ENCODE measurements at places on chromosomes 3 and 15.

DNA sequence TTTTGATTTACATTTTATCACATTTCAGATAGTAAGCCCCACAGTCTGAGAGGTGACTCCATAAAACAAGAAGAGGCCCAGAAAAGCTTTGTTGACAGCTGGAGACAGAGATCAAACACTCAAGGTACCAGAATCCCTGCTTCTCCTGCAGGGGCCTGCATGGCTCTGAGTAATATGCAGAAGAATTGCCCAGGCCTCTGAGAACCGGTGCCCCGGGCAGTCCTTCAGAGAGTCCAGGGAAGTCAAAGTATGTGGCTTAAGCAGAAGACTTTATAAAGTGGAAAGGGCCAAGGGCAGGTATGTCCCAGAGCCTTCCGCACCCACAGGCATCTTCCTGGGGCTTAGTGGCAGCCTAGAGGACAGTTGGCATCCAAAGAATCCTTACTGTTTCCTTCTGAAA, 12.8 kb downstream of the ATRIP start:
- no peaks in the 10 kb centered on the region for H3K27me3 ChIP-seq
- DNase-seq, result no peak
- H3K4me1 ChIP-seq, result no peaks in the 10 kb centered on the region
- H3K27ac ChIP-seq, result no peak overlapping the region

DNA sequence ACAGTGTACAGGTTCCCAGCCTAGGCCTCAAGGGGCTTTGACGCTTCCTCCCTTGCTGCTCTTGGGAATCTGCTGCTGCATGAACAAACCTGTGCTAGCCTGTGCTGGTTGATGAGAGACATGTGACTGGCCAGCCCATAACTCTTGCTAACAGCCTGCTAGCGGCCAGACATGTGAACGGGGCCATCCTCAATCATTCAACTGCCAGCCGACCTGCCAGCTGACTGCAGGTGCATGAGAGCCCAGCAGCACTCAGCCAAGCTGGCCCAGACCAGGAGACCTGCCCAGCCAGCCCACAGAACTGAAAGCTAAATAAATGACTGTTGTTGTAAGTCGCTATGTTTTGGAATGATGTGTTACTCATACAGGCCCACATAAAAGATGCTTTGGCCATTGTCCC, 82.4 kb upstream of the DLG1 start:
- H3K4me3 ChIP-seq, result no peak overlapping the region
- H3K4me1 ChIP-seq, result peaks cover 12% of the 10 kb centered on the region
- H3K27ac ChIP-seq, result peak overlapping the region; percentile 0
- peaks cover 3% of the 10 kb centered on the region for H3K27me3 ChIP-seq
- peak; percentile 80 for DNase-seq

DNA sequence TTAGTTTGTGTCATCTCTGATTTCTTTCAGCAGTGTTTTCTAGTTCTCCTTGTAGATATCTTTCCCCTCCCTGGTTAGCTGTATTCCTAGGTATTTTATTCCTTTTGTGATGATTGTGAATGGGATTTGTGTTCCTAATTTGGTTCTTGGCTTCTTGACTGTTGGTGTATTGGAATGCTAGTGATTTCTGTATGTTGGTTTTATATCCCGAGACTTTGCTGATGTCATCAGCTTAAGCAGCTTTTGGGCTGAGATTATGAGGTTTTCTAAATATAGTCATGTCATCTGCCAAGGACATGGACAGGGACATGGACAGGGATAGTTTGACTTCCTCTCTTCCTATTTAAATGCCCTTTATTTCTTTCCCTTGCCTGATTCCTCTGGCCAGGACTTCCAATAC, 35.8 kb downstream of the MYO9A start:
- H3K36me3 ChIP-seq, result no peaks in the 10 kb centered on the region
- no peaks in the 10 kb centered on the region for H3K4me1 ChIP-seq
- H3K4me3 ChIP-seq, result no peak overlapping the region
- no peaks in the 10 kb centered on the region for H3K27me3 ChIP-seq

- peaks cover 9% of the 10 kb centered on the region for H3K4me1 ChIP-seq
- peak; percentile 55 for DNase-seq
- H3K4me3 ChIP-seq, result no peak overlapping the region
- no peaks in the 10 kb centered on the region for H3K36me3 ChIP-seq
- H3K27ac ChIP-seq, result no peak overlapping the region
- H3K27me3 ChIP-seq, result no peaks in the 10 kb centered on the region
Measured at GRCh38 chr3:183324083-183324482, 71.0 kb downstream of the B3GNT5 start.

DNA sequence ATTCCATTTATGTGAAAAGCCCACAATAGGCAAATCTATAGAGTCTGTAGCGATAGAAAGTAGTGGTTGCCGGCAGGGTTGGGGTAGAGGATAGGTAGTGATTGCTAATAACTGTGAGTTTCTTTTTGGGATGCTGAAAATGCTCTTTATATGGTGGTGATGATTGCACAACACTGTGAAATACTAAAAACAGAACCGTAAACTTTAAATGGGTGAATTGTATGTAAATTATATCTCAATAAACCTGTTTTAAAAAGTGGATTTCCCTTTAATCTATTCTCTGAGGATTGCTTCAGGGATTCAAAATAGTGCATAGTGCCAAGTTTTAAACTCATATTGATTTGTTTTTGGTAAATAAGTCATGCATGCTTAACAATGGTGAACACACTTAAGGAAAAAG, 140.2 kb downstream of the LPP start:
- peaks cover 67% of the 10 kb centered on the region for H3K4me1 ChIP-seq
- H3K27ac ChIP-seq, result peak overlapping the region; percentile 95
- DNase-seq, result no peak

GRCh38 chr3:156298938-156299337, 178.6 kb downstream of the KCNAB1 start:
- H3K27ac ChIP-seq, result no peak overlapping the region
- H3K27me3 ChIP-seq, result no peaks in the 10 kb centered on the region
- no peaks in the 10 kb centered on the region for H3K4me1 ChIP-seq

DNA sequence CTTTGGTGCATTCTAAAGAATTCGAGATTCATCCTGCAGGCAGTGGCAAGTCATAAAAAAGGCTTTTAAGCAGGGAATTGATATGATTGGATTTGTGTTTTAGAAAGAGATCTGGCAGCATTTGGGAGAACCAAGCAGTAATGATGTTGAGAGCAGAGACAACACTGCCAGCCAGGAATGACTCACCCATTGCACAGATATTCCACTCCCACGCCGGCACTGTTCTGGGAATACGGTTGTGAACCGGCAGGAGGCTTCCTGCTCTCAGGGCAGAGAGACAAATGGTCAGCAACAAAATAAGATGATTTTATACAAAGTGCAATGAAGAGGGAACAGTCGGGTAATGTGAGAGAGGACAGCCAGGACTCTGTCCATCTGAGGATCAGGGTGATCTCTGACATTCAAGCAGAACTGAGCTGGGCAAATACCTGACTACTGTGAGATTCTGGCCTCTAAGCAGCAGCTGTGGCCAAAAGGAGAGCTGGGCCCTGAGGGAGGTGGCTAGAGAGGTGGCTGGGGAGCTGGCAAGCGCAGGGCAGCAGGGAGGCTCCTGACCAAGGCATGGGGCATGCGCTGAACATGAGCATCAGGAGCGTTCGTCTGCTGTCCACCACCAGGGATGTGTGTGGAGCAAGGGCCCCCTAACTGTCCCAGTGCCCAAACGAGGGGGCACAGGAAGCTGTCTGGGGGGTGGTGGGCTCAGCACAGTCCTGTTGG, 56.1 kb upstream of the PLXNA1 start:
- H3K27ac ChIP-seq, result peak overlapping the region; percentile 44
- peak; percentile 89 for DNase-seq
- H3K27me3 ChIP-seq, result no peaks in the 10 kb centered on the region
- no peak overlapping the region for H3K4me3 ChIP-seq
- no peaks in the 10 kb centered on the region for H3K36me3 ChIP-seq

DNA sequence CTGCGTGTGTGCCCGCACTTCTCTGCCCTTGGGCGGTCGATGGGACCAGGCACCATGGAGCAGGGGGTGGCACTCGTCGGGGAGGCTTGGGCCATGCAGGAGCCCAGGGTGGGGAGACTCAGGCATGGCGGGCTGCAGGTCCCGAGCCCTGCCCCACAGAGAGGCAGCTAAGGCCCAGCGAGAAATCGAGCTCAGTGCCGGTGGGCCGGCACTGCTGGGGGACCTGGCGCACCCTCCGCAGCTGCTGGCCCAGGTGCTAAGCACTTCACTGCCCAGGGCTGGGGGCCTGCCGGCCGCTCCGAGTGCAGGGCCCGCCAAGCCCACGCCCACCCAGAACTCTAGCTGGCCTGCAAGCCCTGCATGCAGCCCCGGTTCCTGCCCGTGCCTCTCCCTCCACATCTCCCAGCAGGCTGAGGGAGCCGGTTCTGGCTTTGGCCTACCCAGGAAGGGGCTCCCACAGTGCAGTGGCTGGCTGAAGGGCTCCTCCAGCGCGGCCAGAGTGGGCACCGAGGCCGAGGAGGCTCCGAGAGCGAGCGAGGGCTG, 553 bp upstream of the RTP4 start:
- H3K4me3 ChIP-seq, result no peak overlapping the region
- H3K4me1 ChIP-seq, result no peaks in the 10 kb centered on the region
- no peak for DNase-seq
- no peaks in the 10 kb centered on the region for H3K36me3 ChIP-seq

GRCh38 chr3:32245200-32245599, 6.7 kb downstream of the CMTM8 start:
- no peak overlapping the region for H3K4me3 ChIP-seq
- H3K4me1 ChIP-seq, result no peaks in the 10 kb centered on the region
- no peak overlapping the region for H3K27ac ChIP-seq
- no peaks in the 10 kb centered on the region for H3K27me3 ChIP-seq
- no peak for DNase-seq
- no peaks in the 10 kb centered on the region for H3K36me3 ChIP-seq

DNA sequence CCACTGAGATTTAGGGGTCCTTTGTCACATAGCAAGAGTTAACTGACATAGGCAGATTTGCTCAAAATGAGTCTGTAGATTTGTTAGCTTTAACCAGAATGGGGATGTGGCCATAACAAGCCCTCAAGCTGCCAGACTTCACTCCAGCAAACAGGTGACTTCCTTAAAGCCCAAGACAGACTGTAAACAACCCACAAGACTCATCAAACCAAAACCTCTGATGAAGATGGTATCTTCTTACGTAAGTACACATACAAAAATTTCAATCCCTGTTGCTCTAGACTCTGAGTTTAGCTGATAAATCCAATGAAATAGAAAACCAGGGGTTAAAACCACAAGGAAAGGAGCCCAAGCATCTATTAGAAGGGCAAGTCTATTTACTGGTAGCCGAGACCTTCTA, 18.2 kb upstream of the ZBTB20 start:
- no peak overlapping the region for H3K27ac ChIP-seq
- no peak overlapping the region for H3K4me3 ChIP-seq
- no peaks in the 10 kb centered on the region for H3K36me3 ChIP-seq
- H3K4me1 ChIP-seq, result no peaks in the 10 kb centered on the region
- no peak for DNase-seq

DNA sequence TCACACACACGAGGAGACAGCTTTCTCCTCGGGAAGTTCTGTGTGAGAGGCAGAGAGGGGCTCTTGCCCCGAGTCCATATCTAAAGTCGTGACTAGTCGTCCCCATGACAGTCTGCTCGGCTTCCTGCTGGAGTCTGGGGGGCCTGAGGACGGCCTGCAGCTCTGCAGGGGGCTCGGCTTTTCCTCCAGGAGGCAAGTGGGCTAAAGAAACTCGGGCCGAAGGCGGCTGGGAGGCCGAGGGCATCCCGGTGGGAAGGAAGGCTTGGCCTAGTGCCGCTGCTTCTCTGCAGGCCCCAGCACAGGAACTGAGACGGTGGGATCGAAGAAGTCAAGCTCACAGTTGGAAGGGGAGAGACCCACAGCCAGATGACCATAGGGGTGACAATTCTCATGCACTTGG, 25.4 kb upstream of the PIGZ start:
- H3K27me3 ChIP-seq, result no peaks in the 10 kb centered on the region
- no peak overlapping the region for H3K4me3 ChIP-seq
- no peaks in the 10 kb centered on the region for H3K36me3 ChIP-seq
- DNase-seq, result no peak
- H3K4me1 ChIP-seq, result no peaks in the 10 kb centered on the region
- no peak overlapping the region for H3K27ac ChIP-seq

GRCh38 chr3:114700637-114701234, 406.9 kb downstream of the TIGIT start:
- no peaks in the 10 kb centered on the region for H3K27me3 ChIP-seq
- no peak overlapping the region for H3K27ac ChIP-seq
- H3K4me3 ChIP-seq, result no peak overlapping the region
- no peaks in the 10 kb centered on the region for H3K36me3 ChIP-seq
- no peaks in the 10 kb centered on the region for H3K4me1 ChIP-seq
- no peak for DNase-seq

- peaks cover 62% of the 10 kb centered on the region for H3K27me3 ChIP-seq
- no peaks in the 10 kb centered on the region for H3K4me1 ChIP-seq
- H3K4me3 ChIP-seq, result no peak overlapping the region
- H3K27ac ChIP-seq, result no peak overlapping the region
Measured at GRCh38 chr15:73367624-73368300, 996 bp downstream of the HCN4 start.

GRCh38 chr15:80727196-80727595, 32.1 kb downstream of the ABHD17C start:
- H3K27me3 ChIP-seq, result no peaks in the 10 kb centered on the region
- DNase-seq, result peak; percentile 85
- H3K36me3 ChIP-seq, result peaks cover 4% of the 10 kb centered on the region
- H3K27ac ChIP-seq, result no peak overlapping the region
- H3K4me1 ChIP-seq, result no peaks in the 10 kb centered on the region

- H3K36me3 ChIP-seq, result no peaks in the 10 kb centered on the region
- H3K27me3 ChIP-seq, result no peaks in the 10 kb centered on the region
- no peak overlapping the region for H3K4me3 ChIP-seq
- H3K4me1 ChIP-seq, result no peaks in the 10 kb centered on the region
- no peak overlapping the region for H3K27ac ChIP-seq
- peak; percentile 63 for DNase-seq
Measured at GRCh38 chr15:69357773-69358771, 56.1 kb upstream of the KIF23 start.

GRCh38 chr3:84236261-84236660, 722.5 kb upstream of the CADM2 start:
- no peaks in the 10 kb centered on the region for H3K36me3 ChIP-seq
- no peak overlapping the region for H3K4me3 ChIP-seq
- no peaks in the 10 kb centered on the region for H3K27me3 ChIP-seq
- DNase-seq, result no peak

DNA sequence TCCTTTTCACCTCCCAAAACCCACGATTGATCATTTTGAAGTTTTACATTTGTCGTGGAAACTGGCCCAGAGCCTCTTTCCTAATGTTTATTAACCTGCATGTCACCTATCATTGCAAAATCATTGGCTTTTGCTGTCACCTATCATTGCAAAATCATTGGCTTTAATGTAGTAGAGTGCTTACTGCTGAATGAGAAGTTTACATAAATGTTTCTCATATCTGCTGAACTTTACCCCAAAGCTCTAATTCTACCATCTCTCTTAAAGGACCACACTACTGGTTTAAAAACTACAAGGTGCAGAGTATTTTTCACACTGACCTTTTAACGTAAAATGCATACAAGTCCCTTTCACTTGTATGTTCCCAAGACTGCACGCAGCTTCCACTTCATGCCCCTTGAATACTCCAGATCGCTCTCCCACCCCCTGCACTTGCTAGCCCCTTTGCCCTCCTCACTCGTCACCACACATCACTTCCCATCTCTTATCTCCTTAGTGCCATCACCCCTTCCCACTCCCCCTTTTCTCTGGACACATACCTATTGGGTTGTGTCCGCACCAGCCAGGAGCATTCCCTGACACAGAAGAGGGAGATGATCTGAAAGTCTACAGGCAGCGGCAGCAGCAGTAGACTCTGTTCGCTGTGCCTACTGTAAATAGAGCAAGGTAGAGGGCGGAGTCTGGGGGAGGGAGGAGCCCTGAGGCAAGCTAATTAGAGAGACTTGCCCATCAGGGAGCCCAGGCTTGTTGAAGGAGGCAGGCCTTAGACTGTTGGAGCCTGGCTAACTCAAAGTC, 30.2 kb upstream of the ATOSA start:
- no peaks in the 10 kb centered on the region for H3K27me3 ChIP-seq
- H3K27ac ChIP-seq, result no peak overlapping the region
- H3K4me3 ChIP-seq, result no peak overlapping the region
- H3K36me3 ChIP-seq, result no peaks in the 10 kb centered on the region
- H3K4me1 ChIP-seq, result no peaks in the 10 kb centered on the region
- DNase-seq, result no peak

Data from astrocyte (in vitro differentiated cells and primary cell).